ENCODE measurements at places on chromosomes 5 and 9.

DNA sequence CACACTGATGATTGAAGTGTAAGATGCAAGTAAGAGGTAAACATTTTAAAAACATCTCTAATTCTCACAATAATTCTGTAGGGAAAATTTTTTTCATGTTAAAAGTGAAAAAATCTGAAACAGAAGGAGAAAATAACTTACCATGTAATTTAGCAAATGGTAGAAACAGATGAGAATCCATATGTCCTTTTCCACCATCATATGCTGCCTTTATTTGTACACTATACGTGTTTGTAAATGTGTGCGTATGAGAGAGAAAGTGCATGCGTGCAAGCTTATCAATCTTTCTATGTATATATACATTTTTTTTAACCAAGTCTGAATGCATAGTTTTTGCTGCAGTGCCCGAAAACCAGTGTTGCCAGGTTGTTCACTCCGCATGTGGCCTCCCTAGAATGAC, 186.7 kb downstream of the IZUMO3 start:
- no peak for DNase-seq

DNA sequence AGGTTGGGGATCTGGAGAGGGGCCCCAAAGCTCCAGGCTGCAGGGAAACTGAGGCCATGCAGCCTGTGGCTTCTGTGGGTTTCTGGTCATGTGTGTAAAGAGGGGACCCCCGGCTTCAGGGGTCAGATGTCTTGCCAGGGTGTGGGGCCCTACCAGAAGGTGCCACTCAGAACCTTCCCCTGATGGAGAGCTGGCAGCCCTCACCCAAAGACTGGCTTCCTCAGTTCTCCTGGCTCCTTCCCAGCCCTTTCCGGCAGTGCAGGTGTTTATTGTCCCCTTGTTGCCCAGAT, 11.6 kb upstream of the LAMC3 start:
- no peak for DNase-seq

GRCh38 chr5:176836811-176837706, 26.7 kb downstream of the UNC5A start:
- no peak for DNase-seq

GRCh38 chr5:10726179-10726912, 34.7 kb downstream of the DAP start:
- DNase-seq, result no peak

- DNase-seq, result no peak
Observed at GRCh38 chr9:16482764-16483163, 387.7 kb downstream of the BNC2 start.

GRCh38 chr5:122036326-122036725, 41.7 kb downstream of the LOX start:
- DNase-seq, result no peak

DNA sequence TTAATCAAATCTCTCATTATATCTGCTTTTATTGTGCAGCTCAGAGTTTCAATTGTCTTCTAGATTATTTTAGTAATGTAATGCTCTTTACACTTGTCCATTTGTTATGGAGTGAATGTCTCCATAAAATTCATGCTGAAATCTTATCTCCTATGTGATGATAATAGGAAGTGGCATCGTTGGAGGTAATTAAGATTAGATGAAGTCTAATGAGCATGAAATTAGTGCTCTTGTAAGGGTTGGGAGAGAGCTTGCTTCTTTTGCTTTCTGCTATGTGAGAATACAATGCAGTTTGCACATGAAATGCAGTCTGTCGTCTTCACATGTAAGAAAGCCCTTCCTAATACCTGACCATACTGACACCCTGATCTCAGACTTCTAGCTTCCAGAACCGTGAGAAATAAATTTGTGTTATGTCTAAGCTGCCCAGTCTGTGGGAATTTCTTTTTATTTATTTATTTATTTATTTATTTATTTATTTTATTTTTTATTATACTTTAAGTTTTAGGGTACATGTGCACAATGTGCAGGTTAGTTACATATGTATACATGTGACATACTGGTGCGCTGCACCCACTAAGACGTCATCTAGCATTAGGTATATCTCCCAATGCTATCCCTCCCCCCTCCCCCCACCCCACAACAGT, 1399.2 kb upstream of the CDH6 start:
- DNase-seq, result no peak

DNA sequence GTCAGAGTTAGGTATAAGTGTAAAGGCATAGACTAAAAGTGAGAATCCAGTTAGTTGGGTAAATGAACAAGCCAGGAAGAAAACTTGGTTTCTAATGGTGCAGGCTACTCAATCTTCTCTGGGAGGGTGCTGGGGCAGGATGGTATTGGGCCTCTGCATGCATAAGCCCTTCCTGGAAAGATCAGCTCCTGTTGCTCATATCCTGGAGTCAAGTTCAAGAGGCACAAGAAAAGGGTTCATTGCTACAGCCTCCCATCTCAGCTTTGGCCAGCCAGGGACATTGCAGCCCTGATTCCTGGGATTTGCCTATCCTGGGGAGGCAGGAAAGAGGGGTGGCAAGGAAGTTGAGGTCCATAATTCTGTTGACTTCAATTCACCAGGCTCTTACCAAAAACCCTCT, 40.7 kb upstream of the ATP6V1G1 start:
- DNase-seq, result no peak

DNA sequence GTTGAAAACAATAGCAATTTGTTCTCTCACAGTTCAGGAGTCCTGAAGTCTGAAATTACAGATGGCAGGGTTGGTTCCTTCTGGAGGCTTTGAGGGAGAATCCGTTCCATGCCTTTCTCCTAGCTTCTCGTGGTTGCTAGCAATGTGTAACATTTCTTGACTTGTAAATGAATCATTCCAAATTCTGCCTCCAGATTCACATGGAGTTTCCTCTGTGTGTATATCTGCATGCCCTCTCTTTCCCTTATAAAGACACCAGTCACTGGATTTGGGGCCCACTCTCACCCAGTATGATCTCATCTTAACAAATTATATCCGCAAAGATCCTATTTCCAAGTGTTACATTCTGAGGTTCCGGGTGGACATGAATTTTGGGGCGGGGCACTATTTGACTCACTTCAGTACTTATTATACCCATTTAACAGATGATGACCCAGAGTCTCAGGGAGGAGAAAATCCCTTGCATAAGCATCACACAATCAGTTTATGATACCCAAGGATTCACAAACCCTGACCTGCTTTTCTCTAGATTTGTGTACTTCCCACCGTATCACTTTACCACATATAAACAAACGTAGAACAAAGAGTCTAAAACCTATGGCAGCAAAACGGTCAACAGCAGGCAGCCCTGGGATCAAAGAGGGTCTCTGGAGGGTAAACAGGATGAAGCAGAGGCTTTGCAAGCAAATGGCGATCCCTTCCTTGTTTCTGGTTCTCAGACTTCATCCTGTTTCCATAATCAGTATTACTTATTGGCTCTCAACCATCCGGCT, 93.7 kb downstream of the C9orf152 start:
- no peak for DNase-seq

GRCh38 chr9:7237473-7238246, 479.9 kb downstream of the KDM4C start:
- no peak for DNase-seq

- DNase-seq, result no peak
Observed at GRCh38 chr5:14895301-14895700, 23.7 kb upstream of the ANKH start.

- no peak for DNase-seq
Observed at GRCh38 chr5:132406144-132406783, 36.8 kb downstream of the SLC22A5 start.

GRCh38 chr5:14451871-14452270, 129.7 kb upstream of the OTULINL start:
- no peak for DNase-seq

DNA sequence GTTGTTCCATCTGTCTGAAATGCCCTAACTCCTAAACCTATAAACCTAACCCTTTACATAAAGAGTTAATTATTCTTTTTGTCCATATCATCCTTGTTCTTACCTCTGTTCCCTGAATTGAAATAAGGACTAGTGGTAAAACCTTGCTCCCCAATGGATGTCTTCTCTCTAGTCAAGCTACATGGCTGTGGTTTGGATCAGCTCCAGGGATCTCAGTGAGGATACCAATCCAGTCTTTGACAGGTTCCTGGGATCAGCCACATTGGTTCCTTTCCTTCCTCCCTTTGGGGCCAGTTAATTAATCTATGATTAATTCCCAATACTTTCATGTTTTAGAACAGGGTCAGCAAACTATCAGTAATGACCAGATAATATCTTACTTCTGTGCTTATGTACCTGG, 151.6 kb downstream of the SIL1 start:
- DNase-seq, result no peak

Measured in HuH-7 (cell line).